Naive B cell (primary cell): ENCODE measurements at places on chromosomes 16 and 17.

- DNase-seq, result no peak
Measured at GRCh38 chr16:50197582-50197981, 44.5 kb downstream of the TENT4B start.

DNA sequence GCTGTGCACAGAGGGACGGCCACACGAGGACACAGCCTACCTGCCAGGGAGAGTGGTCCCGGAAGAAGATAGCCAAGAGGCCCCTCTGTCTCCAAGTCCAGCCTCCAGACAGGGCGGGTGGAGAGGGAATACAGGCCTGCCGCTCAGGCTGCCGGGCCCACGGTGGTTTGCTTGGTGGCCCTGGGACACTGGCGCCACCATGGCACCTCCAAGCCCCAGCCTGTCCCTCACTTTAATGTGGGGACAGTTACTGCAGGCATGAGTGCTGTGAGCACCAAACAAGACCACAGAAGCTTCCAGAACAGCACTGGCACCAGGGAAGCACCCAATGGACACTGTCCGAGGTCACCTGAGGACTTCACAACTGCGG, 22.0 kb upstream of the CHMP6 start:
- DNase-seq, result no peak

DNA sequence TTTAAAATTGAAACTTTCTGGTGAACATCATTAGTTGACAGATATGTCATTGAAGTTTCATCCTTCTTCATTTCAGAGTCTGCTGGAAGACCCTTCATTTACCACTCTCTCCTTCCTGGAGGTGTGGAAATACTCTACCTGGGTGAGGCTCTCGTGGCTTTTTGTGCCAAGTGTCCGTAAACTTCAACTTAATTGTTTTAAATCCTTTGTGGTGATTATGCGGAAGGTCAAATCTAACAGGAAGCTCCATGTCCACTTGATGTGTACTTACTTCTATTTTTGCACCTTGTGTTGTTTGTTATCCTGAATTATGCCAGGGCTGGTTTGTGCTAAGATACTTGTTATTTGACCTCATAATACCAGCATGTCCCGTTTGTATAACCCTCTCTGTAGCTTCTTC, 129.2 kb downstream of the WWOX start:
- no peak for DNase-seq

DNA sequence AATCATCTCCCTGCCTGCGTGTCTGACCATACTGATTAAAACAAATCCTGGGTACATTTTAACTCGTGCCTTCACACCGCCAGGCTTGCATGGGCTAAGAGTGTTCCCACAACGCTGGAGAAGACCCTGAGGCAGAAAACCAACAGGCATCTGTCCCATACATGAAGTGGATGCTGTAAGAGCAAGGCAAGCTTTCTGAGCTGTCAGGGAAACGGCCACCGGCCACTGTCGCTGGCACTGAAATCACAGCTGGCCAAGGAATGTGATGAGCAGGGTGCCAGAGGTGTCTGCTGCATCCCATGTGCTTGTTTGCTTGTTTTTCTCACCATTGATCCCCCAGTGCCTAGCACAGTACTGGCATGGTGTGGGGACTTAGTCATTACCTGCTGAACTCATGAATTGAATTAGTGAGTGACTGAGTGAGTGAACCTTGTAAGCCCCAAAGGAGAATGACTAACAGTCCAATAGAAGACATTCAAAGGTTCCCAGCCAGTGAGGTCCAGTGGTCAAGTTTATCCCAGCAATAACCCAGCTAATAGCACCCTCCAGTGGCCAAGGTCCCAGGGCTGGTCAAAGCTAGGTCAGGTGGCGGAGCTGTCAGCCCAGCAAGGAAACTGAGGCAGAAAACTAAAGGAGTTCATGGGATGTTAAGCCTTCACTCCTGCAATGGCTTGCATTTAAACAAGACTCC, 92.7 kb upstream of the CDH5 start:
- no peak for DNase-seq

GRCh38 chr17:61555127-61555566, 35.9 kb downstream of the NACA2 start:
- no peak for DNase-seq
